GM10248 (cell line): ENCODE measurements at places on chromosomes 12 and 14.
A peak's percentile ranks its signal among the peaks of the same experiment; 100 is the strongest.

GRCh38 chr14:104181761-104182530, 43.6 kb downstream of the KIF26A start:
- DNase-seq: no peak

DNA sequence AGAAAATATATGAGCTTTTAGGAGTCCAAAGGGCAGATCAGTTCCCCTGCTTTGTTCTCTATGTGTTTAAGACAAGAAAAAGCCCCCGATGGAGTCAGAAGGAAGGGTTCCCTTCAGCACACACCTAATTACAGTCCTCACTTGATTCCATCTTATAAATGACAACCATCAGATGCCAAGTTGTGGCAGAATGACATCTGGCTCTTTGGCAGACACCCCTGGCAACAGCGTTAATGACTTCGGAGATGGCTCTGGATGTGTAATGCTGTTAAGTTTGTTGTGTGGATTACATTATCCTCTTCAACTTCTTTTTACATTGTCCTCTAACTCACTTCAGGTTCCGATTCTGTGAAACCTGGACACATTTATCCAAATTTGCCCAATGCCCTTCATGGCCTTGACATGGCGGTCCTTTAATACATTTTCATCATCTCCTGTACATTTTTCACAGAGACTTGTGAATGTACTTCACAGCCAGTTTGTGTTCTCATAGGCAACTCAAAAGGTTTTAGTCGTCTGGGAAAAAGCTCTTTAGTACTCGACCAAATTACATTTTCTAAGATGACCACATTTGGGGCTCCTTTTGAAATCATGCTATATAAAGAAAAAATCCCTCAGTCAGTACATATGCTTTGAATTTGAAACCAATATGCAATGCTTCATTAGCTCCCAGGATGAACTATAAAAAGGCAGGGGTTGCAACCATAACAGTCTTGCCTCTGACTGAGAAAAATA, 667.8 kb downstream of the NOVA1 start:
- no peak for DNase-seq

DNA sequence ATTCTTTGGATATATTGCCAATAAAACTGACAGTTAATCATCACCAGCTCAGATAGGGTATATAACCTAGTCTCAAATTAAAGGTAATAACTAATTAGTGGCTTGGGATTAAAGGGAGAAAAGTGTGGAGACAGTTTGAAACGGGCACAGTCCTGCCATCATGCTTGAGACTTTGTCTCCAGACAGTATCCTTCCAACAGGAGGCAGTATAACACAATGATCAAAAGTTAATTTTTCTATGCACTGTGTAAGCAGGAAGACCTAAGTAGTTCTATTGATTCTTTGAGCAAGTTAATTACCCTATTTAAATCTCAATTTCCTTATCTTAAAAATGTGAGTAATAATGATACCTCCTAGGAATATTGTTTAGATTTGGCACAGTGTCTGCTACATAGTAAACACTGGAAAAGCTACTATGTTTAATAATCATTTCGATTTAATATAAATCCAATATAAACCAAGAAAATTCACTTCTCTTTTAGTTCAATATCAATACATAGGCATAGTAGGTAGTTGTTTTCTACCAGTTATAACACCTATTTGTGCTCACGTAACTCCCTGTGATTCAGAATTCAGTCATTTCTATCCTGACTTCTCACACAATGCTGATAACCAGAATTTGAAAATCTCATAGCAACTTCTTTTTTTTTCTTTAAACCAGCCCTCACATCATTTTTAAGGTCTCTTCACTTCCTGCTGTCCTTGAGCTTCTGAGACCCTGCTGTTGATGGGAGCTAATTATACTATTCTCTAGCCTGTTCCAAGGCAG, 53.7 kb downstream of the GALNT4 start:
- DNase-seq: peak; percentile 39

GRCh38 chr14:101126731-101127130, 223.2 kb upstream of the RTL1 start:
- DNase-seq: no peak

GRCh38 chr14:101781240-101782061, 19.9 kb downstream of the PPP2R5C start:
- DNase-seq: peak; percentile 45

GRCh38 chr12:78275886-78276285, 445.2 kb downstream of the NAV3 start:
- no peak for DNase-seq

- no peak for DNase-seq
Observed at GRCh38 chr12:112283546-112283945, 98.7 kb downstream of the HECTD4 start.

DNA sequence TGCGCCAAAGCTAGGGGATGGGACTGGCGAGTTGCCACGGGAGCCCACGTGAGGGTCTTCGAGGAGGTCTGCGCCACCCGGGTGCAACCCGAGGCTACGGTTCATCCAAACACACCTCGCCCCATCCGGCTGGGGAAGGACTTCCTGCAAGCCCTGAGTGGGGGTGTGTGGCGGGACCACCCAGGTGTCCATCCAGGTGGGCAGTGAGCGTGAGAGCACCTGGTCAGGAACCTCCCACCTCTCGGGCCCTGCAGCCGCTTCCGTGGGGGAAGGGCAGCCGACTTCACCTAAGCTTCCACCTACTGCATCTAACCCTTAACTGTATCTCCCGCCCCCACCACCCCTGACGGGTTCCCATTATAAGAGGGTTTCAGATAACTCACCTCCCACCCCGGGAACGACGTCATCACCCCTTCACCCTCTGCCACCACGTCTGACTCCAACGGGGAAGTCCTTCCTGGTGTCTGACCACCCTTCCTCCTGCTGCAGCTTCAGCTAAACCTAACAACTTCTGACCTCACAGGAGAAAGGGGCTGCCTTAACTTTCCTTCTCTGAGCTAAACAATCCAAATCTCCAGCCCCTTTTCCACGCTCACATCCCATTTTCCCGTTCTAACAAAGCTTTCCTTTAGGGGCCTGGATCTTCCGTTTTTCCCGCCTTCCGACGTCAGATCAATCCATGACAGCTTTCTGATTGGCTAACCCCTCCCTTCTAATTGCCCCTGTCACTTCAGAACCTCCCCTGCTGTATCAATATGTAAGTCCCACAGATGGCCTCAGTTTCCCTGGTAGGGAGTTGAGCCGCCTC, 27.4 kb upstream of the SMUG1 start:
- no peak for DNase-seq

- no peak for DNase-seq
Observed at GRCh38 chr14:105479431-105480158, 5.0 kb downstream of the CRIP2 start.

DNA sequence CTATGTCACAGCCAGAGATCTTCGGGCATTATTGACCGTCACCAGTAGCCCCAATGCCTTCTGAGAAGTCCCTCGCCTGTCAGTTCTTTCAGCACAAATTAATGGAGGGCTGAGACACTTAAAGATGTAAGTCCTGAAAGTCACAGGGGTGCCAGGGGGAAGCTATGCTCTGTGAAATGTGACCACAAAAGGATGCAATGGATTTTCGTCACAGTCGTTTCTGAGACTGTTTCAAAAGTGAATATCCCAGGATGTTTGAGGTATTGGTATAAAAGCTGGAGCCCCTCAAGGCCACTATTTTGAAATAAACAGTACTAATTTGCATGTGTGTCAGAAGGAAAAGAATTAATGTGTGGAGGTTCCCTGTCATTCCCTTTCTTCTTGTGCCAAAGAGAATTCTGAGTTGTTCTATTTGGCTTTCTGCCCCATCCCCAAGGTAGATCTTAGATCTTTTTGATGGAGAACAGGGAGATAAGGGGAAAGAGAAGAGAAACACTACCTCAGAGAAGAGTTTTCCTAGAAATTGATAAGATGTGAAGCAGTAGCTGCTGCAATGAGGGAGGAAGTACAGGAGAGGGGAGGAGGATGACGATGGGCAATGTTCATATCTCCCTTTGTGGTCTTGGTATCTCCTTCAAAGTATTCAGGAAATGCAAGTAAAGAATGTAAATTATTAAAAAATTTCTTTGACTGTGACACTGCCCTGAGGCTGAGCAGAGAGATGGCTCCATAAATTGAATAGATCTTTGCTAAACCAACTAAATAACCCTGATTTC, 101.8 kb upstream of the NAP1L1 start:
- no peak for DNase-seq

- DNase-seq: peak; percentile 31
Observed at GRCh38 chr12:116508145-116509121, 50.7 kb upstream of the MAP1LC3B2 start.

GRCh38 chr12:49305762-49306510, 11.0 kb downstream of the PRPH start:
- DNase-seq: no peak

- no peak for DNase-seq
Observed at GRCh38 chr14:93105362-93105761, 10.4 kb downstream of the ITPK1 start.

DNA sequence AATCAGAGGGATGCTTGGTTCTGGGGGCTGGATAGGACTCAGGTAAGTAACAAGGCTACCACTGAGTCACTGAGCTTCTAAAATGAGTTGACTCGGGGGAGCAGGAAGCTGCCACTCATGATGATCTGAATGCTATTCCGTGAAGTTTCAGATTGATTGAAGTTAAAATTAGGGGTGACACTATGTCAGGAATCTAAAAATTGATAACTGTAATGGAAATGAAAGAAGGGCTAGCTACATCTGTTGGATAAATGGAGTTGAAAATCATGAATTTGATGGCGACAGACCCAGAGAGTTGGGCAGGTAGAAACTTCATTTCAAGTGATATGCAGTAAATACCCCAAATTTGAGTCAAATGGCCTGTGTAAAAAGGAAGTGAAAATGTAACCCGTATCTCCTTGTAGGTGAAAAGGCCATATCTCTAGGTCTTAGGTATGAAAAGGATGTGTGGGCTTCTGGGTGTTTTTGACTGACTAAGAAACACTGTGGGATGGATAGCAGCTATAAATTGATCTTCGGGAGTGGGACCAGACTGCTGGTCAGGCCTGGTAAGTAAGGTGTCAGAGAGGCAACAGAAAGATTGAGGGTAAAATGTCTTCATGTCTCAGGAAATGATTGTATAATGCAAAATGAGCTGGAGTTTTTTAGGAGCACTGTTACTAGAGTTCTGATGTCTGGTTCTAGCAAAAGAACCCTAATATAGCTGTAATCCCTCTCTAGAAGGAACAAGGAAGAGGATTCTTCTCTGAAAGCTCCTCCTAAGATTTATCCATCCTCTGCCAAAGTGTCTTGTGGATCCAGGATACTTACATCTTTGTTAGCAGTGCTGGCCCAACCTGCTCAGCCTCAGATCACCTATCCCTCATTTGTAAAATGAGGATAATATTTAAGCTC, 57.3 kb downstream of the DAD1 start:
- peak; percentile 60 for DNase-seq

DNA sequence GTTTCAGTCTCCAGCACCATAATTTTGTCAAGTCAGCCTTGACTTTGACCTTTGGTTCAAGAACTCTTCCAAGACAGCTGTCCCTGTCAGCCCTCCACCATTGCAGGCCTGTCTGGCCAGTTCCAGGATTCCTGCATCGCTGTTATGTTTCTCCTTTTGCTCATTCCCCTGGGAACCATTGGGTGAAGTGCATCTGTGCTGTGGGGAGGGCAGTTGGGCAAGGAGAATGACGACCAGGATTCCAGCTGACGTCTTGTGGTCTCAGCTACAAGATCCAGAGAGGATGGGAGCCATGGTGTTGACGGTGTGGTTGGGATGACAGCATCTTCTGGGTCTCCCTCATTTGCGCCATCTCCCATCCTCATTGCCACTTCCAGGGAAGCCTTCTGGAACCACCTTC, 45.9 kb upstream of the SLC24A4 start:
- DNase-seq: no peak

DNA sequence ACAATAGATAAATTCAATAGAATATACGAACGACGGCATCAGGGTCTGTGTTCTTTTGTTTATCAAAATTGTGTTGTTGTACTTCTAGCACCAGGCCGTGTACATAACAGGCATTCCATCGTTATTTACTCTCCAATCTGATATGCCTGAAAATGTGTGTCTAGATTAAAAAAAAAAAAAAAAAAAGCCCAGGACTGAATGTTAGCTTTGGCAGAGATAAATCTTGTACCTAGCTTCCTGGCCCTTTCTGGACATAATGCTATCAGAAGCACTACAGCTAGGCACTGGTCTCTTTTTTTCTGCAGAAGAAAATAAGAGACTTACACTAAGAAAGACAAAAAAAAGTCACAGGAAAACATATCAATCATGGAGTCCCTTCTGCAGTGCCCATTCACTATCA, 37.0 kb downstream of the CDKL1 start:
- no peak for DNase-seq

DNA sequence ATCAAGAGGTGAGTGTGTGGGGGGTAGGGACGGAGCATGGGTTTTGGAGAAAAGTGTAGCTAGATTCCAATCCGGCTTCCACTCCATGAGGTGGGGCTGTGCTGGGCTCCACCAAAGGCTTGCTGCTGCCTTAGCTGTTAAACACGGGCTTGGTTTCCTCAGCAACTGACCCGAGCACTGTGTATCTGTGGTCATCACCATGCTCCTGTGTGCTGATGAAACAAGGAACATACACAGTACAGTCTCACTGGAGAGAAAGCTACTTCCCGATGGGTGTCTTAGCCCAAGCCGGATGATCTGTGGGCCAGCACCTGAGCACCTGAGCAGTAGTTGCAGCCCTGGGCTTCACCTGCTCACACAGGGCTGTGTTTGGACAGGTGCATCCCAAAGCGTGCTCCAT, 52.9 kb upstream of the VRK1 start:
- no peak for DNase-seq

DNA sequence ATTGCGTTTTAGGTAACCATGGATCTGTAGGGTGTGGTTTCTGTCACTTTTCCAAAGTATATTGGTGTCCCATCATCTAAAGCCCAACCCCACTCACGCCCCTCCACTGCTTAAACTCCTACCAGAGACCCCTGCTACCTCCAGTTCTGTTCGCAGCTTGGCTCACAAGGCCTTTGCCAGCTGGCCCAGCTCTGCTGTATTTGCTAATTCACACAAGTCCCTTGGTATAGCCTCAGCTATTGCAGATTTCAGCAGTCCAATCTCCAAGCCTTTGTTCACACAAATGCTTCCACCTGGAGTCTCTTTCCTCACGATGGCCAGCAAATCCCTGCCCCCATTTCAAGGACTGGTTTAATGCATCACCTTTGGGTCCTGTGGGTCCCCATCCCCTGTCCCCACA, 24.2 kb downstream of the ISCA2 start:
- no peak for DNase-seq
